ENCODE measurements at places on chromosomes 1 and 21.

- no peak for DNase-seq
Observed at GRCh38 chr1:171922999-171923398, 81.7 kb downstream of the DNM3 start.

GRCh38 chr1:17059391-17060305 lies 5.8 kb upstream of the SDHB start:
- peak; percentile 71 for DNase-seq

DNA sequence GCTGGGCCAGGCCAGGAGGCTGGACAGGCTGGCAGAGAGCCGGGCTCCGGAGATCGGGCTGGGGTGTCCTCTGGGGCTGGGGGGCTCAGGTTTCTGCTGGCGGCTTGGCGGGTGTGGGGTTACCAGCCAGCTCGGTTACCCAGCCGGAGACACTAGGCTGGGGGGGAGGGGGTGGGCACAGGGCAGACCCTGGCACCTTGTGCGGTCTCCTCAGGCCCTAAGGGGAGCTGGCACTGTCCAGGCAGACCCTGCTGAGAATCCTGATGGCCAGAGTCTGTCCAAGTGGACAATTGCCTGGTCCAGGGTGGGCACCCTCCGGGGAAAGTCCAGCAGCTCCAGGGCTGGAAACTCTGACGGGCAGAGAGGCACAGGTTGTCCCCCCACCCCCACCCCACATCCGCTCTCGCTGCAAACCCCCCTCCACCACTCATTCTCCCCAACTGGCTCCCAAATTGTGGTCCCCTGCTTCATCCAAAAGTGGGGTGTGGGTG lies 6.7 kb downstream of the ZBTB7B start:
- DNase-seq, result no peak

DNA sequence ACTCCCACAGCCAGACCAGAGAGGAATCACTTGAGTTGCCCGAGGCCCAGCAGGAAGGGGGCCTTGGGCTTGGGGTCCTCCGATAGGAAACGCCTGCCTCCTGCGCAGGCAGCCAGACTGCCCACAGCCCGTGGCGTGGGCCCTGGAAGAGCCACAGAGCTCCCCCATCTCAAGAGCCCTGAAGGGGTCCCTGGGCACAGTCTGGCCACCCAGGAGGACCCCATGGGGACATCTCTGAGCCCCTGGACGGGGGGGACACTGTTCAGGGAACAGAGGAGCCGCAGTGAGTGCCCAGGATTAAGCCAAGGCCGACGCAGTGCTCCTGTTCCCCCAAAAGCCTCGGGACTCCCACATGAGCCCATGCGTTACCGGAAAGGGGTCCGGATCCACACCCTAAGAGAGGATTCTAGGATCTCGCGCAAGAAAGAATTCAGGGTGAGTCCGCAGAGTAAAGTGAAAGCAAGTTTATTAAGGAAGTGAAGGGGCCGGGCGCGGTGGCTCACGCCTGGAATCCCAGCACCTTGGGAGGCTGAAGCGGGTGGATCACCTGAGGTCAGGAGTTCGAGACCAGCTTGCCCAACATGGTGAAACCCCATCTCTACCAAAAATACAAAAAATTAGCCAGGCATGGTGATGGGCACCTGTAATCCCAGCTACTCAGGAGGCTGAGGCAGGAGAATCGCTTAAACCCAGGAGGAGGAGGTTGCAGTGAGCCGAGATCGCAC lies 38.1 kb upstream of the LBR start:
- no peak for DNase-seq

DNA sequence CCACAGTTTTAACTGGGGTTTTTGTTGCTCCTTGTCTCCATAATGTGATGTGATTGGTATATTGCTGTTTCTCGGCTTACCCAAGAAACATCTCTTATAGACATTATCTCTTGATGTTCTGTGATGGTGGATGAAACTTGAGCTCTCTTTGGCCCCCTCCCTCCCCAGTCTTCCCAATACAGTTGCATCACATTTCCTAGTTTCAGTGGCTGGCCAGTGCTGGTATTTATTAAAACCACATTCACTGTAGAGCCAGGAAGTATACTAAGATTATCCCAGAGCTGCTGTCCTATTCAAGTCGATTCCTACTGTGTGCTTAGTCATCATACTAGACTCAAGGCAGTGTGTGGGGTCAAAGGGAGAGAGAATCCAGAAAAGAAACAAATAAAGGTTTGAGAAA lies 244.4 kb downstream of the KAZN start:
- no peak for DNase-seq

DNA sequence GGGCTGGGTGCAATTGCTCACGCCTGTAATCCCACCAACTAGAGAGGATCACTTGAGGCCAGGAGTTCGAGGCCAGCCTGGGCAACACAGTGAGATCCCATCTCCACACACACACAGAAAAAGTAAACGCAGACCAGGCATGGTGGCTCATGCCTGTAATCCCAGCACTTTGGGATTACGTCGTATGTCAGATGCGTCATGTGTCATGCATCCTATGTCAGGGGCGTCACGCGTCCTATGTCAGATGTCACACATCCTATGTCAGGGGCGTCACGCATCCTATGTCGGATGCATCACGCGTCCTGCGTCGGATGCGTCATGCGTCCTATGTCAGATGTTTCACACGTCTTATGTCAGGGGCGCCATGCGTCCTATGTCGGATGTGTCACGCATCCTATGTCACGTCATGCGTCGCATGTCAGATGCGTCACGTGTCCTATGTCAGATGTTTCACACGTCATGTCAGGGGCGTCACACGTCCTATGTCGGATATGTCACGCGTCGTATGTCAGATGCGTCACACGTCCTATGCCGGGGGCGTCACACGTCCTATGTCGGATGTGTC lies 1.5 kb downstream of the MRAP start:
- DNase-seq, result no peak

DNA sequence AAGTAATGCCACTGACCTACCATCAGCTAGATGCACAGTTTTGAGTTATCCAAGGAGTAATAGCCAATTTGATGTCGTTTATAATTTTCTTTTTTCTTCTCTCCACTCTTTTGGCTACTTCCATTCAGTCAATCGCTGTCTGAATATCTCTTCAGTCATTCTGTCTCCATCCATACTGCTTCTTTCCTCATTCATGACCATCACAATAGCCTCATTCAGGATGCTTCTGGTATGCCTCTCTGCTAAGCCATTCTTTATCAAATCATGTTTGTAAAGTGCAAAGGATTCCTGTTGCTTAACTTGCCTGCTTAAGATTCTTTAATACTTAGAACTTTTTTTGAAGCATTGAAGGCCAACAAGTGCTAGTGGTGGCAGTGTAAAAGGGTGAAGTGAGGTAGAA lies 20.2 kb downstream of the TYW3 start:
- no peak for DNase-seq

DNA sequence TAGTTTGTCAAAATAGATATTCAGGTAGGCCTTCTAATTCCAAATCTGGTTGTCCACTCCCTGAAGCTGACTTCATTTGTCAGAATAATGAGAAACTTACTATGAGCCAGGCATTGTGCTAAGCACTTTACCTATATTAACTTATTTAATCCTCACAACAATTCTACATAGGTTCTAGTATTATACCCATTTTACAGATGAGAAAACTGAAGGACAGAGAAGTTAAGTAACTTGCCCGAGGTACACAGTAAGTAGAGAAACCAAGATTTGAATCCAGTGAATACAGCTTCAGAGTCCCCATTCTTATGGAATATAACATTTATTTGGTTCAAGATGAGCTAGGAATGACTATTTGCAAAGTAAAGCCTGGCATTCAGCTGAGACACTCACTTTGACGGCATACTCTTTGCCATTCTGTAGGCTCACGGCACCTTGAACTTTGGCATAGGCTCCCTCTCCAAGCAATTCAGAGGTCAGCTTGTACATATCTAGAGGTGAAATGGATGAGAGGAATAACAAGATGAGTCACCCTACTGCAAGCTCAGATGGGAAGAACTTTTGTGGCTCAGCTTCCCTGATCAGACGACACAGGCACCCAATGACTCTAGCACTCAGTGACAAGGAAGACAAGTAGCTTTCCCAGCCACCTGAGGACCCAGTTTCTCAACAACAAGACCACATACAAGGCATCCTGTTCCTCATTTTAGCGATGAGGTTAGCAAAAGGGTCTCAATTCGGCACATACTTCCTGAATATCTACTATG lies 23.7 kb downstream of the MKNK1 start:
- no peak for DNase-seq

DNA sequence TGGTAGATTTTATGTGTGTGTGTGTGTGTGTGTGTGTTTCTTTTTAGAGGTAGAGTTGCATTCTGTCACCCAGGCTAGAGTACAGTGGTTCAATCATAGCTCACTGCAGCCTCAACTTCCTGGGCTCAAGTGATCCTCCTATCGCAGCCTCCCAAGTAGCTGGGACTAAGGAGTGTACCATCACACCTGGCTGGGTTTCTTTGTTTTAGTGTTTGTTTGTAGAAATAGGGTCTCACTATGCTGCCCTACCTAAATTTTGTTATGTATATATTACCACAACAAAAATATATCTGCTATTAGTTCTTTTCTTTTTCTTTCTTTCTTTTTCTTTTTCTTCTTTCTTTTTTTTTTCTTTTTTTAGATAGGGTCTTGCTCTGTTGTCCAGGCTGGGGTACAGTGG lies 43.1 kb upstream of the CXADR start:
- DNase-seq, result no peak

DNA sequence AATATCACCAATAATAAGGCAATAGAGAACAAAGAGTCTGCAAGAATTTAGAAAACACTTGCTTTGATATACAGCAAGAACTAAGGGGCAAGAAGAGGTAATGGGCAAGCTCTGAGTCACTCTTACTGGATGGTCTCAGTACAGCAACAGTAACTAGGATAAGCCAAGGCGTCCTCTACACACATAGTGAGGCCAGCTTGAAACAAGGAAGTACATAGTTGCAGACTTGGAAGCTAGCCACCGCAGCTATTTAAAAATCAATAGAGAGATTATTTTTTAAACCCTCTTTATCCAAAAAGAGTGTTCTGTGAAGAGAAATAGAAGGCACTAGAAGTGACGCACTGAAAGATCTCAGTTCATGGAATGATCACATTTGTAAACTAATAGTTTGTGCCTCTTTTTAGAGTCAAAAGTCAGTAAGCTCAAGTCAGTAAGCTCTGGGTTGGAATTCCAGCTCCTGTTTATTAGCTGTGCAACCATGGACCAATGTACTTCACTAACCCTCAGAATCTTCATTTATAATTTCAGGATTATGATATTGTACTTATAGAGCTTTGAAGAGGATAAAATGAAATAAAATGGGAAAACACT lies 118.6 kb downstream of the AKT3 start:
- DNase-seq, result no peak

GRCh38 chr1:59738152-59738551 lies 76.6 kb upstream of the HOOK1 start:
- DNase-seq, result no peak

- DNase-seq, result no peak
Observed at GRCh38 chr1:70762386-70762785, 285.2 kb downstream of the PTGER3 start.

DNA sequence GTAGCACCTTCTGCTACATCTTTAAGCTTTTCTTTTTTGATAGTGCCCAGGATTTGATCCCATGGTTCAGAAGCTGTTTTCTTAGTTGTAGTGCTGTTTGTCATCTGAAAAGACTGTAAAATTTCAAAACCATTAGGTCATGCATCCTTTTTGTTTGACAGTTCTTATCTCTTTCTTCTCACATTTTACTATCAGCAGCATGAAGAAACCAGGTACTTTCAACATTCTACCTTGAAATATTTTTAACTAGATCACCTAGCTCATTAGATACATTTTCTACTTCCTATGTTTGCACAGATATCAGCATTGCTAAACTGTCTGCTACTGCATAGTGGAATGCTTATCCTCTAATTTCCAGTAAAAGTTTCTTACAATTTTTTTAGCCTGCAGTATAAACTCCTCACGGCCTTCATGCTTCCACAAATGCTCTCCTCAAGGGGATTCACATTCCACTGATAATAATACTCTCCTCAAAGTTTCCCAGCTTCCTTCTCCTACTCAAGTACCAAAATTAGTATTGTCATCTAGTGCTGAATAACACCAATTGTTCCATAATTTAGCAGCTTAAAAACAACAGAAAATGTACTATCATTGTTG lies 243.9 kb upstream of the ZRANB2 start:
- DNase-seq, result no peak

- DNase-seq, result no peak
Observed at GRCh38 chr1:184072376-184072775, 20.8 kb downstream of the TSEN15 start.

DNA sequence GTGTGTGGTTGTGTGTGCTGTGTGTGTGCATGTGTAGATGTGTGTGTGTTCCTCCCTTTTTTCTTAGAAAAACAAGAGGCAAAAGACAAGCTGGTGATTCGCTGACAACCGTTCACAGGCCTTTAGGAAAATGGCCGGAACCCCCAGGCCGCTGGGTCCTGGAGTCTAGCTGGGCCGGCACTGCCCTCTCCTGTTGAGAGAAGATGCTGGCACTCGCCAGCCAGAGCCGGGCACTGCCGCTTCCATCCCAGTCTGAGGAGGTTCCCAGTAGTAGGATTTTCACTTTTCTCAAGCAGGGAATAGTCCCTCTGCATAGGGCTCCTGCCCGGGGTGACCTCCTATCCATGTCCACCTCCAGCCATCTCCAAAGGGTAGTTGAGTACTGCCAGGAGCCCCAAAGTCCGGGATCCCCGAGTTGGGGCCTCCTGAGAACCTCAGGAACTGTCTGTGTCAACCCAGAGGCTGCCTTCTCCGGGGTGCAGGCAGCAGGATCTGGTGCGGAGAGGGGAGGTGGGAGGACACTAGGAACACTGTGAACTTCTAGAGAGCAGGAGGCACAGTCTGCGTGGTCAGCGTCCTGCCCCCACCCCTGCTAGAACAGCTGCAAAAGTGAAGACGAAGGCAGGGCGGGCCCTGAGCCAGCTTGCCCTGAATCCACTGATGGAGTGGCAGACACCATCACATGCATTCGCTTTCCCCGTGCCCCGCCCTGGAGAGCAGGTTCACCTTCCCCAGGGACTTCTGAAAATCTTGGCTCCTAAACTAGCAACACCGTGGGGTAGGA lies 44.1 kb upstream of the ARHGEF16 start:
- DNase-seq, result peak; percentile 72

GRCh38 chr1:235952950-235953615 lies 86.4 kb upstream of the LYST start:
- no peak for DNase-seq

DNA sequence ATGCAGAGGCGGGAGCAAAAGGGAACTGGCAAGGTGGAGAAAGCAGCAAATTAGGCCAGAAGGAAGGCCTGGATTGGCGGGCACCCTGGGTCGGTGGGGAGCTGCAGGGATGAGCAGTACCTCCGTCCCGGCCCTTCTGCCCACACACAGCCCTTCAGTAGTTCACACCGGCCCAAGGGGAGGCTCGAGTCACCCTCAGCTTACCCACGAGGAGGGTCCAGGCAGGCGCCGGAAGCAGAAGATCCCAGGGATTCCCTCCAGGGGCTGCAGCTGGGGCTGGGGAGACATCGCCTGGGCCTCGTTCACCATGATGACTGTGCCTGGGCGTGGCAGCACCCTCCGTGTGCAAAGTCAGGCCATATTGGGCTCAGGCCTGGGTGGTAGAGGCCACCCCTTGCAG lies 190.0 kb downstream of the PRDM16 start:
- no peak for DNase-seq

GRCh38 chr1:158458263-158458662 lies 3.4 kb upstream of the OR10K1 start:
- DNase-seq, result no peak
